ENCODE measurements at places on chromosomes 11 and 22.

- DNase-seq, result peak; percentile 89
These were observed 2.1 kb downstream of the LGALS12 start for GRCh38 chr11:63508009-63508408.

GRCh38 chr11:771617-772204 lies 5.6 kb downstream of the GATD1 start:
- no peak for DNase-seq

DNA sequence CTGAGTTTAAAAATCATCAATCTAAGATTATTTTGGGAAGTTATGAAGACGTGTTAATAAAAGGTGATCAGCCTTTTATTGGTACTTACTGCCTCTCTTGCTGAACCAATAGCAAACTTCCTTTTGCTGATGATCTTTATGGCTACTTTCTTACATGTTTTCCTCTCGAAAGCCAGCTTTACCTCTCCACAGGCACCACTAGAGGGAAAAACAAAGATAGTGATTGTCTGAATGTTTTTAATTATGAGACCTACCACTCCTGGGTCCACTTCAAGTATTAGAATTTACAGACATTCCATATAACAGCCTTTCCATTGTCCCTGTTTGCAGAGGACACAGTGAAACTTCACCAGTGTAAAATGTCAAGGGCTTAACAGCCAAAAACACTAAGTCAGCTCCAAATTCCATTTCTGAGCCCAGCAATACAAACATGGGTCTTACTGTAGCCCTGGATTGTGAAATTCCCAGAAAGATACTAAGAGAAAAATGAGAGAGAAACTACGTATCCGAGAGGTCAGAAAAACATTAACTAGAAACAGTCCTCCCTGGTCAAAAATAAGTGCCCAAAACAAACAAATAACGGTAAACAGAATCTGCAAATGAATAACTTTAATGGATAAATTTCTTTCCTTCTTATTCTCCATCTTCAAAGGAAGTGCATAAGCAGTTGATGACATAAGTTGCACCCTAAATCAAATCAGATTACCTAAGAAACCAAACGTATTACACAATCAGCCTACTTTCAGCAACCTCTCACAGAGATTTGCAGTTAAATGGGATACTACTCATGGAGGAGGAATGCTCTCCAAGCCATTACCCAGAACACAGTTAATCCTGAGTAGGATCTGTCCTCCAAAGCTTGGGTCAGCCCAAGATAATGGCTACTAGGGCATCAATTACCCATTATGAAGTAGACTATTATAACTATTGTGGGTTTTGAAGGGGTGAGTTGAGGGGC lies 29.5 kb downstream of the CHEK2 start:
- peak; percentile 16 for DNase-seq

DNA sequence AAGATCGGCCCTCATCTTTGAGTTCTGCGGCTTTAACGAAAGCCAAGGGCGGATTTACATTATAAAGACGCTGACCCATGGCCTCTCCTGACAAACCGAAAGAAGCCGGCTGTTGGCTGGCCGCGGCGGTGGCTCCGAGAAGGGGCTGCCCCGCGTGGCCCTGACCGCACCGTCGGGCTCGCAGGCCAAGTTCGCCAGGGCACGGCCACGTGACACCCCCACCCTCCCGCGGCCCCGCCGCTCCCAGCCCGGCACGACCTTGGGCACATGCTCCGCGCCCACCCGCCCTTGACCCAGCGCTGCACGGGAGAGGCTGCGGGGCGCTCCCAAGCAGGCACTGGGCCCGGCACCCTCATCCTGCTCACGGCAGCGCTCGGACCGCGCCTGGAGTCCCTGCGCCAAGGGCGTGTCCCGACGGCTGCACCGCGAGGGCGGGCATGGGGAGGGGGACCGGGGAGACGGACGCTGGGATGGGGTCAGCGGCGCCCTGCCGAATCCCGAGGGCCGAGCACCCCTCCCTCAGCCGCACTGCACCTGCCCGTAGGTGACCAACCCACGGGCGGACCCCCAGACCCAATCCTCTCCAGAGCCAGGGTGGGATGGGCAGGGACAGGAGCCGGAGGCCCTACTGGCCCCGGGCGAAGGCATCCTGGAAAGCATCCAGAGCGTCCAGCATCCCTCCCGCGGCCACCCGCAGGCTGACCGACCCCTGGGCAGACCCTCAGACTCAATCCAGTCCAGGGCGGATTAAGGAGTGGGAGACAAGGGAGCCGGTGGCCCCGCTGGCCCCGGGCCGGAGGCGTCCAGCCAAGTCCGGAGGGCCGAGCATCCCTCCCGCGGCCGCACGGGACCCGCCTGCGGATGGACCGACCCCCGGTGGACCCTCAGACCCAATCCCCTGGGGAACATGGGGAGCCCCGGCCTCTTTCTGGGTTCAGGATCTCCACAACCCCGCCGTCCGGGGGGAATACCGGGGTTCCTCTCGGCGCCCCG lies 759 bp downstream of the CPT1A start:
- DNase-seq, result peak; percentile 77

- no peak for DNase-seq
These were observed 2.8 kb upstream of the LARGE1 start for GRCh38 chr22:33923033-33923432.

- no peak for DNase-seq
These were observed 65.1 kb downstream of the USP35 start for GRCh38 chr11:78253797-78254196.

GRCh38 chr22:44297470-44298061 lies 15.2 kb downstream of the SHISAL1 start:
- no peak for DNase-seq

- peak; percentile 49 for DNase-seq
These were observed 759 bp downstream of the DESI1 start for GRCh38 chr22:41619979-41620588.

Data from NB4 (cell line).